ENCODE measurements at places on chromosomes 4 and X. TPM values are rescaled to one million over a fixed set of nuclear protein-coding genes. Genes with fewer than 3 reads are reported as not detected.

Gene GABRE
- total RNA-seq = 2.4 TPM

Gene APEX2
- 7.4 TPM for total RNA-seq

Gene SAGE1
- total RNA-seq = not detected

Gene CTAG2
- total RNA-seq = not detected

Gene CXCL8
- 18.1 TPM for total RNA-seq

Gene BTC
- total RNA-seq = 0.06 TPM

Gene HMGN5
- 1.2 TPM for total RNA-seq

Gene ANKRD37
- total RNA-seq = 1.9 TPM

Gene CXCL1
- 4.5 TPM for total RNA-seq

Gene SLC10A6
- 3.1 TPM for total RNA-seq

Gene TSPAN5
- total RNA-seq = 15.1 TPM

Gene FGF13
- total RNA-seq = 10.5 TPM

Gene REPS2
- 1.1 TPM for total RNA-seq

Gene TCEANC
- total RNA-seq = 2.1 TPM

Gene XAGE2
- total RNA-seq = not detected

Gene GLRB
- 42.8 TPM for total RNA-seq

Gene FGD1
- total RNA-seq = 2.1 TPM

Gene CDS1
- 0.06 TPM for total RNA-seq

Gene DUX4
- not detected for total RNA-seq

Gene VCX3A
- not detected for total RNA-seq

Gene SPATA18
- total RNA-seq = 9.1 TPM

Gene TEC
- total RNA-seq = 1.8 TPM

Gene GAGE12J
- not detected for total RNA-seq

Gene PLXNA3
- 13.3 TPM for total RNA-seq

Gene HEPH
- total RNA-seq = 0.16 TPM

Gene MEPE
- total RNA-seq = not detected

Gene PF4V1
- total RNA-seq = 0.25 TPM

Gene AMBN
- total RNA-seq = not detected

Gene HSFX1
- 0.16 TPM for total RNA-seq

Gene CCDC110
- 0.94 TPM for total RNA-seq

Gene TRMT2B
- total RNA-seq = 10.4 TPM

Gene SRPK3
- under 0.01 TPM for total RNA-seq

Gene OTUD6A
- total RNA-seq = not detected

Gene MND1
- total RNA-seq = 6.5 TPM

Gene ZCCHC12
- total RNA-seq = not detected

Gene ADRA2C
- total RNA-seq = 0.31 TPM

Gene STX18
- 13.6 TPM for total RNA-seq

Gene PRMT9
- 13.2 TPM for total RNA-seq

Gene NXF2
- total RNA-seq = not detected

Gene TREX2
- 2.1 TPM for total RNA-seq

Gene PCSK1N
- not detected for total RNA-seq

Gene PPID
- 15.7 TPM for total RNA-seq

Gene ARL13A
- total RNA-seq = not detected

Gene PNMA6A
- 0.94 TPM for total RNA-seq

Gene OFD1
- total RNA-seq = 5.2 TPM

Gene GPR173
- total RNA-seq = 4.0 TPM

Gene TBC1D9
- total RNA-seq = 38.0 TPM

Gene DGKK
- total RNA-seq = not detected

Gene PHOX2B
- not detected for total RNA-seq

Gene MAMLD1
- 1.5 TPM for total RNA-seq

Gene FAM200B
- 29.1 TPM for total RNA-seq

Gene NXF2B
- total RNA-seq = not detected

Gene TMSB15C
- 2.8 TPM for total RNA-seq

Measured in bladder microvascular endothelial cell (primary cell).